ENCODE measurements at places on chromosomes 3 and 15. TPM values are rescaled to one million over a fixed set of nuclear protein-coding genes. Genes with fewer than 3 reads are reported as not detected.

DNA sequence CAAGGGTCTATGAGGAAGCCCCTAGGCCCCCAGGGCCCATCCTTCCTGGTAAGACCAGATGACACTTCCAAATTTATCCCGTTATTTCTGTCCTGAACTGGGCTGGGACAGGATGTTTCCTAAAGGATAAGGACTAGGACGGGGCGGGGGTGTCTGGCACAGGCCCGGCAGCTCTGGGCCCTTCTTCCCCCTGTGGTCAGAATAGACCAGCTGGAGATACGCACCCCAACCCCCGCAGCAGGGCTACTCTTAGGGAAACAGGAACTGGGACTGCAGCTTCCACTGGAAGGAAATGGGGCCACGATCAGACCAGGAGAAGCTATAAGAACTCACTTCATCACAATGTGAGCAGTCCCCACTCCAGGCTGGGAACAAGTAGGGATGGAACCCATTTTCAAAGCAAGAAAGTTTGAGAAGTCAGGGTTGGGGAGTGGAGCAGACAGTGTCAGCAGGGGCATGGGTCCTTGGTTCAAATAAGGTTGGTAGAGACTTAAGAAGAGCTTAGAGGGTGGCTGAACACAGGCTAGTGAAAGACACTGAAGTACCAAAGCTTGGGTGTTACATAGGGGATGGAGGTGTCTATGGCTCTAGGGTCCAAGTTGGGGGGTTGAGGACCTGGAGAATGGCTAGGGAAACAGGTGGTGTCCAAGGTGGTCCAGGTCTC is 1.1 kb downstream of the NCKIPSD start:
- DNase-seq: peak; percentile 65

- no peak for DNase-seq
Observed at GRCh38 chr15:29682781-29683180, 139.5 kb downstream of the TJP1 start.

DNA sequence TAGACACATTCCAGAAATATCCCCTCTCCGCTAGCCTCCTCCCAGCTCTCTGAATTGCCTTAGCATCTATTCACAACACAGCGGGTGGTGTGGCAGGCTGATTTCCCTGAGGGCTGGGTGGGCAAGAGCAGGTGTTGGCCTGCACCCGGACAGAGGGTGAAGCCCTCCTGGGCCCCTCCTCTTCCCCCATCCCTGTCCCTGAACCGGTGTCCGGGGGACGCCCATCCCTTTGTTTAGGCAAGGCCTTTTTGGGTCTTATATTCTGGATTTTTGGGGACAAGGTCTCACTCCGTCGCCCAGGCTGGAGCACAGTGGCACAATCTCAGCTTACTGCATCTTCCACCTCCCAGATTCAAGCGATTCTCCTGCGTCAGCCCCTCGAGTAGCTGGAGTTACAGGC is 55.2 kb upstream of the KLHL25 start:
- no peak for DNase-seq

DNA sequence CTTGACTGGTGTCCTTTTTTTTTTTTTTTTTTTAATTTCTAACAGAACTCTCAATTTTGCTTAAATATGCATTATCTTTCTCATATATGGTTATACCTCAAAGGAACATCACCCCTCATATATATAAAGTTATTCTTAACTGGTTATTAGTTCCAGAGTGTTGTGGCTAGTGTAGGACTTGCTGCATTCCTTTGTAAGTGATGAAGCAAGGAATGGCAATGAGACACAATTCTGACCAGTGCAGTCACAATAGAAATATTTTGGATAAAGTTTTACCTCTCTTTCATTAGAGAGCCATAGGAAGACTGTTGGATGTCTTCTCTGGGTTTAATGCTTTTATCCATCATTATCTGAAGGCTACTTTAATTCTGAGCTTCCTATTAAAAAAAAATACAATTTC is 75.5 kb upstream of the CBLB start:
- no peak for DNase-seq

- DNase-seq: no peak
Observed at GRCh38 chr3:18411541-18411940, 13.6 kb downstream of the SATB1 start.

DNA sequence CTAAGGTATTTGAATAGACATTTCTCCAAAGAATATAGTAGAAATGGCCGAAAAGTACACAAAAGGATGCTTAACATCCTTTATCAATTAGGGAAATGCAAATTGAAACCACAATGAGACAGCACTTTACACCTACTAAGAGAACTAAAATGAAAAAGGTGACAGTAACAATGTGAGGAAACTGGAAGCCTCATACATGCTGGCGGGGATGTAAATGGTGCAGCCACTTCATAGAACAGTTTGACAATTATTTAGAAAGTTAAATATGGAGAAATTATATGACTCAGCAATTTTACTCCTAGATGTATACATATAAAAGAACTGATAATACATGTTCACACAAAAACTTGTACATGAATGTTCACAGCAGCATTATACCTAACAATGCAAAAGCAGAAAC is 13.4 kb downstream of the SPICE1 start:
- DNase-seq: no peak

Gene ZNF774
- total RNA-seq: 2.4 TPM

DNA sequence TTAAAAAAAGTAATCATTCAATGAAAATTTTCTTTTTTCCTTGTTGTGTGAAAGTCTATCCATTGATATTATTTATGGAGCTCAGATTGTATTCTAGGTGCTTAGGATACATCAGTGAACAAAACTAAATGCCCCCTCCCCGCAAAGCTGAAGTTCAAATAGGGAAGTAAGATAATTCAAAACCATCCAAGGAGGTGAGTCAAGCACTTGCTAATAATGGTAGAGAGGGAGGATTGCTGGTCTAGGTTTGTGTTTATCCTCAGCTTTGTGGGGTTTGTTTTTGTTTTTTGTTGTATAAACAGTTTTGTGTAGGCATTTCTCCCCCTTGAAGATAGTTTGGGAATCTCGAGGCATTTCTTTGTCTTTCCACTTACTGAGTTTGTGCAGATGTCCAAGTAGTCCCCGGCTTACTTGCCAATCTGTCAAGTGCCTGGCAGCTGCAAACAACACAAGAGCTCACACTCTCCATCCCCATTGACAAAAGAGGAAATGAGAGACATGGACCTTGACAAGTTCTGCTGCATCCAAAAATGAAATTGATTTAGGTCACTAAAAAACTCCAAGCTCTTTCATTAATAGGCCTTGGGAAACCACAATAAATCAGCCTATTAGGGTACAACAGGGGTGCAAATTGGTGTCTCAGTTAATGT is 575.8 kb upstream of the TBL1XR1 start:
- DNase-seq: no peak

DNA sequence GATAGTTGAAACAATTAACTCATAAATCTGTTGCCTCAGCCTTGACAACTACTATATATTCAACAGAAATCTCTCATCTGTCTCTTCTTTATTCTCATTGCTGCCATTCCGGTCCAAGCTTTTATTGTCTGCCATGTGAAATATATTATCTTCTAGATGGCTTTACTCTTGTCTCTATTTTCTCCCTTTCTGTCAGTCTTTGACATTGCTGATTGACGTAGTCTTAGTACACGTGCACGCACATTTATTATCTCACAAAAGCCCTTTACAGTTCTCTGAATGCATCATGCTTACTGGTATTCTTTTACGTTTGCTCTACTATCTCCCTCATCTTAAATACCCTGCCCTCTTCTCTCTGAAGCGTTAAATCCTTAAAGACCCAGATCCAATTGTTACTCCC is 5.6 kb downstream of the PDIA3 start:
- DNase-seq: no peak

DNA sequence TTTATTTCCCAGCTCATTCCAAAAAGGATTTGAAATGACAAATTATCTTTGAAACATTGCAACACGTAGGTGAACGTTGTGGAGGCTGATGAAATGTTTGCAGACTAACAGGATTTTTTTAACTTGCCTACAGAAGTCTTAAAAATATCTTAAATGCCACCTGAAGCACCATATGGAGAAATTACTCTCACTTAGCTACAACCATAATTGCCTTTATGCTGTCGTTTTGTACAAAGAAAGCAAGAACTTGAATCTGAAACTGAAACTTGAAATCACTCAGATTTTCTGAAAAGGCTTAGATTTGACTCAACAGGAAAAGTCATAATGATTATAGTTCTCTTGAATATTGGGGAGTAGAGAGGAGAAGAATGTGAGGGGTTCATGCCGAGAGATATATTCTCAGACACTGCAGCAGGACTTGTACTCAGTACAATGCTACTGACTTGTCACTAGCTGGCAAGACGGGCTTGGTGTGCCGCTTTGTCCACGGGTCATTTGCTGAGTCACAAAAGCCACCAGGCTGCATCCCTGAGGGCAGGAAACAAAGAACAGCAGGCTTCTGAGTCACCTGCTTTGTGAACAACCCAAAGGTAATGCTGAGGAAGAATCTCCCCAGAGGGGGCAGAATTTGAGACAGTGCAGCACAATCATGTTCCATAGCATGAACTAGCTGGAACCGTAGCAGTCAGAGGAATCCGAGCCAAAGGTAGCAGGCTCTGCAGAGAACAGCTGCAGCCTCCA is 7.1 kb upstream of the FMN1 start:
- no peak for DNase-seq

DNA sequence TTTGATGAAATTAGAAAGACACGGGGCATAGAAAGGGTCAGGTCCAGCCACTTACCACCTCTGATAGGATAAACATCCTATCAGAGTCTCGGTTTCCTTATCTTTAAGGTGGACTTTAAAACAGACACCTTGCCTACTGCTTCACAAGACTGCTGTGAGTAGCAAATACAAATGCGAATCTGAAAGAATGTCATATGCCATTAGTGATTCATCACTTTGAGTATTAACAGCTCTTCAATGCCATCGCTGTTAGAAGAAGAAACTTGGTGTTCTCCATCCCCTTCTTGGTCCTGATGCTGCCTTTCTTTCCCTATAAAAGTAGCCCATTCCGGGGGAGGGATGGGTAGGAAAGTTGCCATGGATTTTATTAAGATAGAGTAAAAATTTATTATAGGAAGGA is 220.2 kb downstream of the RORA start:
- DNase-seq: no peak

Gene CHRD
- total RNA-seq: 11.5 TPM

GRCh38 chr15:74134387-74135027 is 4.1 kb downstream of the ISLR2 start:
- peak; percentile 36 for DNase-seq

GRCh38 chr3:123658852-123659206 is 74.0 kb upstream of the HACD2 start:
- no peak for DNase-seq

- DNase-seq: no peak
Observed at GRCh38 chr3:117104792-117105191, 395.2 kb downstream of the TUSC7 start.

GRCh38 chr3:24351779-24352469 is 142.7 kb downstream of the THRB start:
- peak; percentile 66 for DNase-seq

Gene GHSR
- not detected for total RNA-seq

Gene GOLGA8S
- 0.33 TPM for total RNA-seq

Gene HIGD2B
- total RNA-seq: not detected

DNA sequence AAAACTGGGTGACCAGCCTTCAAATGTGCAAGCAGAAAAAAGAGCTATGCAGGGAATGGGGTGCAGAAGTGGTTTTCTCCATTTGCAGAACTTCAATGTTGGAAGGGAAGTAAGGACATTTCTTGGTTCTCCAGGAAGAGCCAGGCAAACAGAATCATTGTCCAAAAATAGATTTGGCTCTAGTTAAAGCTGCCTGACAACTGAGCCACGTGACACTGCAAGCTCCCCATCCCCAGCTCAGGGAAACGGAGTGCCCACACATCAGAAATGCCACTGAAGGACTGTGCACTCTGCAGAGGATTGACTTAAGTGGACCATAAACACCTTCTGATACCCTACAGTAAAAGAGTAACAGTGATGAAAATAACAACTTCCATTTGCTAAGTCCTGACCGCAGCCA is 195.6 kb upstream of the NSMCE3 start:
- DNase-seq: no peak

DNA sequence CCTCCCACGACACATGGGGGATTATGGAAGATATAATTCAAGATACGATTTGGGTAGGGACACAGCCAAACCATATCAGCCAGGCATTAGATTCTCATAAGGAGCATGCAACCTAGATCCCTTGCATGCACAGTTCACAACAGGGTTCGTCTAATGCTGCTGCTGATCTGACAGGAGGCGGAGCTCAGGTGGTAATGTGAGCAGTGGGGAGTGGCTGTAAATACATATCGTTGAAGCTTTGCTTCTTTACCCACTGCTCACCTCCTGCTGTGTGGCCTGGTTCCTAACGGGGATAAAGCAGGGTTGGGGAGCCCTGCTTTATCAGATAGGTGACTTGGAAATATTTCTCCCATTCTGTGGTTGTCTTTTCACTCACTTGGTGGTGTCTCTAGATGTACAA is 14.8 kb downstream of the DOCK3 start:
- no peak for DNase-seq

GRCh38 chr3:51280176-51280575 is 104.9 kb upstream of the MANF start:
- DNase-seq: no peak

Gene GNB4
- total RNA-seq: 14.0 TPM

Gene C3orf52
- 0.84 TPM for total RNA-seq

- no peak for DNase-seq
Observed at GRCh38 chr3:148233403-148233802, 464.3 kb upstream of the AGTR1 start.

DNA sequence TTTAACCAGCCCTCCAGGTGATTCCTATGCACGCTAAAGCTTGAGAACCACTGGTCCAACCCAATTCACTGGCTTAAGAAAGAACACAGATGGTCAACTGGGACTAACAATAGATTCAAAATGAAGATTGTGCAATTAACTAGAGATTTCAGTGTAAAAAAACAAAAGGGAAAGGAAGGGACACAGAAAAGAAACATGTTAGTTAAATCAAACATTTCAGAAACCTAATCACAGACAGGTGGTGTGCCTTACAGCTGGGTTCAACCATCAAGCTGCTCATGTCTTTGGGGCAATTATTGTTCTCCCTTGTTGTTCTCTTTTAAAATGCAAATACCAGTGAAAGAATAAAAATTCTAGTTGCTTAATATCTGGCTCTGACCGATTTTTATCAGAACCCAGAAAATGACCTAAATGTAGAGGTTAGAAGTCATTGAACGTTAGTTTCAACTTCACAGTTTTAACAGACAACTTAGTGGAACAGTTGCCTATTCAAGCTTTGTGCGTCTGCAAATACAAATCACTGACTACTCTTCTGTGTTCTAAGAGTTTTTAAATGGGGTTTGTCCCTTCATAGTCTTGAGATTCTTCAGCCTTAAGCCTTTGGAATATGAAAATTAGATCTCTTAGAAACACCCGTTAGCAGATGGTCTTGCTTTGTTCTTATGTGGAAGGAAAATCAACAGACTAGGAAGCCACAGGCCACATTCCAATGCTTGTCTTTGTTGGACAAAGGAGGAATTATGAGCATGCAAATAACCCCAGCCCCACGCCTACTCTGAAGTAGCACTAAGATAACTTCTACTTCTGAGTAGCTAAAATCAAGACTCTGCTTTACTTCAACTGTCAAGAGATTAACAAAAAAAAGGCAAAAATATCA is 223.4 kb downstream of the ATP8B4 start:
- no peak for DNase-seq
